ENCODE measurements at places on chromosomes 7 and 10.

- DNase-seq = no peak
Measured at GRCh38 chr10:6136215-6137201, 47.7 kb downstream of the RBM17 start.

- DNase-seq = no peak
Measured at GRCh38 chr10:47363781-47364180, 15.6 kb downstream of the RBP3 start.

- DNase-seq = no peak
Measured at GRCh38 chr10:86674912-86675311, 6.6 kb downstream of the LDB3 start.

DNA sequence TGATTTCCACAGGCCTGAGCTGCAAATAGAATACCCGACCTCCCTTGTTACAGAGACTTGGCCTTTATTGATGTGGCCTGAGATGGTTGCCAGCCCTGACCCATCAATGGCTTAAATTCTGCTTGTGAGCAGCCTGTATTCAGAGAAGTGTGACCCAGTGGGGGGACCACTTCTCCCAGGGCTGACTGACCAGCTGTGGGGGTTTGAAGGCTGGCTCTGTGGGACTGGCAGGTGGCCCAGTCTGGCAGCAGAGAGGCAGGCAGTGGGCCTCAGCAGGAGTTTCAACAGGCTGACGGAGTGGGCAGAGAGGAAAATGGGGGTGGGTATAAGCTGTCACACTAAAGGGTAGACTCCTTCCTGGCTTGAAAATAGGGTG, 12.2 kb upstream of the PPIF start:
- DNase-seq = no peak

DNA sequence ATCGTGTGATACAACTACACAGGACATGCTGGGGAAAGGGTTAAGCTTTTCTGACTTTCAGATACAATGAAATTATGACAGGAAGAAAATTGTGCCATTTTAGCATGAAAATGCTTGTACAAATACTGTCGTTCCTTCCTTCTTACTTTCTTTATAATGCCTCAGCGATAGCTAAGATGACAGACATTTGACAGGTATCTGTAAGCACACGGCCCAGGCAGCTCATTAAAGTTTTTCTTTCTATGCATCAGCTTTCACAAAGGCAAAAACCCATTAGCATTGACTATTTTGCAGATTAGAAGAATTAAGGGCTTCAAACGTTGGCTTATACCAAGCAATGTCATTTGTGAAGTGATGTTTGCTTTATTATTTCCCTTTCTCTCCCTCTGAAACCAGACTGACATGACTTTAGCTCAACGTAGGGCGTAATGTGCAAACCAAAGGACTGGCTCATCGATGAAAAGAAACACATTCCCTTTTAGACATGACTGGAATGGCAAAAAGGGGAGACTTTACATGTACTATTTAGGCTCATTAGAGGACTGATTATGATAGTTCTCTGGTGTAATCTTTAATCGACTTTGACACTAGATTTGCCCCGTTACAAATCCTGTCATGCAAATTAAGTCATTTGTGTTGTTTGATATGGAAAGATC, 258.4 kb upstream of the SP8 start:
- DNase-seq = no peak

DNA sequence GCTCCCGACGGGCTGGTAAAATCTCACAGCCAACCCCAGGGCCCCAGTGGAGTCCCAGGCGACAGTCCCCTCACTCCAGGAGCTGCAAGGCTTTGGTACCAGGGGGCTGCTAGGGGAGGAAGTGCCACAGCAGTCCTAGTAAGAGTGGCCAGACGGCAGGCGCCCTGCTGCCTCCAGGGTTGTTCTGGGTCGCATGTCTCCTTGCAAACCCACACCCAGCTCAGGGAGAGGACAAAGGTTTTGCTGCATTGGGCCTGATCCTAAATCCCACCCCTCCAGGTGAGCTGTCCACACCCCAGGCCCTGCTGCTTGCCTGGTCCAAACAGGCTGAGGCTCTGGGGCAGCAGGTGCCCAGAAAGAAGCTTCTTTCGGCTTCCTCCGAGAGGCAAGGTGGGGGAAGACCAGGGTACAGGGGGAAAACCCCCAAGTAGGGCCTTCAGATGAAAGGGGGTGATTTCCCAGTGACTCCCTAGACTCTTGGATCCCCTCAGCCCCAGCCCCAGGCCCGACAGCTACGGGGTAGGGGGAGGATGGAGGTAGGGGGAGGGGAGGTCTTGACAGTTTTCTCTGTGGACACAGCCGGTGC, 4.2 kb upstream of the KCP start:
- DNase-seq = peak; percentile 13

- DNase-seq = no peak
Measured at GRCh38 chr7:95989301-95989700, 216.9 kb downstream of the DYNC1I1 start.
